ENCODE measurements at places on chromosomes 13 and 19.

- peak; percentile 26 for ATAC-seq
Observed at GRCh38 chr13:33787051-33787591, 30.8 kb upstream of the RFC3 start.

DNA sequence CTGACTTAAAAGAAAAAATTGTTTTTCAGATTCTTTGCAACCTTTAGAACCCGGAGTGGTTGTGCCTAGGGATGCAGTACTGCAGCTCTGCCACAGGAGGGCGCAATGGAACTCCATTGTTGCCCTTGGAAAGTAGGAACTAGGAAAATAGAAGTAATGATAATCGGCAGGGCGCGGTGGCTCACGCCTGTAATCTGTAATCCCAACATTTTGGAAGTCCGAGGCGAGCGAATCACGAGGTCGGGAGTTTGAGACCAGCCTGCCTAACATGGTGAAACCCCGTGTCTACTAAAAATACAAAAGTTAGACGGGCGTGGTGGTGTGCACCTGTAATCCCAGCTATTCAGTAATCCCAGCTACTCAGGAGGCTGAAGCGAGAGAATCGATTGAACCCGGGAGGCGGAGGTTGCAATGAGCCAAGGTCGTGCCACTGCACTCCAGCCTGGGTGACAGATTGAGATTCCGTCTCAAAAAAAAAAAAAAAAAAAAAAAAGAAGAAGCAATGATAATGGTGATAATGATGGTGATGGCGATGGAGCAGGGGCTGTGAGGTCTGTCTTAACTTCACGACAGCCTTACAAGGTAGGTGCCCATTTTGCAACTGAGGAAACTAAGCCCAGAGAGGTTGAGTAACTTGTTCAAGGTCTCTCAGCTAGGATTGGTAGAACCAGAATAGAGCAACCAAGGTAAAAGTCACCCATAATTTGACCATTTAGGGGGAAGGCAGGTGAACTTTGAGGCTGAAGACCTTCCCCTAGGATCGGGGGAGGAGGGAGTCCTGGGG, 5.5 kb upstream of the ADAMTS10 start:
- ATAC-seq: peak; percentile 35

GRCh38 chr19:57406516-57407123, 4.3 kb upstream of the ZNF17 start:
- peak; percentile 65 for ATAC-seq

- ATAC-seq: no peak
Observed at GRCh38 chr13:89897681-89898080, 1449.8 kb upstream of the MIR17HG start.

DNA sequence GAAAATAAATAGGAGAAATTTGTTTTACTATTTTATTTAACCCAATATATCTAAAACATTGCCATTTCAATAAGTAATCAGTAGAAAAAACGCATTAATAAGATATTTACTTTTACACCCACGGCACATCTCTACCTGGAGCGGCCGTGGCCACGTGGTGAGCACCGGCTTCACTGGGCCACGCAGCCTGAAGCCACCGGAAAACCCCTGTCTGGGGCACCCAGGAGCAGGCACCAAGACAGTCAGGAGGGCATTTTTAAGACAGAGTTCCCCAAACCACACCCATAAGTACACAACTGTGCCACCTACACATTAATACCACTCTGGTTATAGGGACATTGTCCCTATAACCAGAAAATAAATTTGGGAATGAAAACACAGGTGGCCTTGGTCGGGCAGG, 80.9 kb downstream of the SPACA7 start:
- ATAC-seq: no peak

GRCh38 chr13:28129911-28130693, 8.2 kb upstream of the PAN3 start:
- ATAC-seq: no peak

GRCh38 chr13:29847501-29847983, 2.9 kb downstream of the UBL3 start:
- no peak for ATAC-seq

DNA sequence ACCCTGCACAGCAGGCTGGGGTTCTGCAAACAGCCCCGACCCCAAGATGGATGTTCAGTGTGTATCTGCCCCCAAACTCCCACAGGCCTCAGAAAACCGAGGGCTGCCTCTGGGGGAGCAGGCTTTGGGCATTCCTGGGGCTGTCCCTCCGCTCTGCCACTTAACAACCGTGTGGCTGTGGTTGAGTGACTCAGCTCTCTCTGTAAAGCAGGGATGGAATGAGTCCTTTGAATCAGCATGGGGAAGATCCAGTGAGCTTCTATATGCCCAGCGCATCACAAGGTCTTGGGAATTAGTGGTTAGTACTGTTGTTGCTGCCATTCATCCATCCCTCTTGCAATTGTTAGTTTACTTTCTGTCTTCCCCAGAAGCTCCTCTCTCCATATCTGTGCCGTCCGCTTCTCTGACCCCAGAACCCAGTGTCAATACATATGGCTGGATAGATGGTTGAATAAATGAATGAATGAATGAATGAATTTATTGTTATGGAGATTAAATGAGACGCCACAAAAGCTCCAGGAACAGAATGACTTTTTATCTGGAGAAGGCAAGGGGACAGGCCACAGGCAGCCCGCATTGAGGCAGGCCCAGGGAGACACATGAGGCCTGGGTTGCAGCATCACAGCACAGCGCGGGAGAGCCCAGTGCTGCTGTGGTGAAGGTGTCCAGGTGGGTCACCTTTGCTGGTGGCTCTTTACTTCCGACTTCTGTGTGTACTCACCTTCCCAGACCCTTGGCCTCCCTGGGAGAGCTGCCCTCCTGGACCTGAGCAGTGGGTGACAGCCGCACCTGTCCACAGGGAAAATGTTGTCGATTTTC, 89.2 kb downstream of the RGCC start:
- peak; percentile 16 for ATAC-seq

DNA sequence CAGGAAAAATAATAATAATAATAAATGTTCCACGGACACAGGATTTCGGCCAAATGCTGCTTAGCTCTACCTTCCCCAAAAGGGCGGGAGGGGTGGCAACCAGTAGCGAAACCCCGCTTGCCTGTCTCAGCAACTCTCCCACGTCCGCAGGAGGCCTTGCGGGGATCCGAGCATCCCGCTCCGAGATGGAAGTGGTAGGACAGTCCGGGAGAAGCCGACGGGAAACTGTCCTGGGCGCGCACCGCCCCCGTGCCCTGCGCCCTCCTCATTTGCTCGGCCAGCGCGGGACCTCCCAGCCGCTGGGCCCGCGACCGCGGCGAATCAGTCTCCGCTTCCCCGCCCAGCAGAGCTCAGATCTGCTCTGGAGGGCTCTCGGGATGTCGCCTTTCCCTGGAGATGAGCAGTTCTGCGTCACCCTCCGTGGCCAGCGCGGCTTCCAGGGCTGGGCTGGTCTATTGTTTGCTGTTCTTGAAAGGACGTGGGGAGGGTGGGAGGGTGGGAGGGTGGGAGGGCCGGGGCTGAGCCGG, 48.9 kb upstream of the PABPC3 start:
- no peak for ATAC-seq

- peak; percentile 58 for ATAC-seq
Observed at GRCh38 chr19:6273701-6274601, 5.8 kb downstream of the MLLT1 start.

GRCh38 chr13:39959497-39960144, 304.2 kb downstream of the COG6 start:
- ATAC-seq: no peak

GRCh38 chr13:26517936-26518335, 39.5 kb upstream of the WASF3 start:
- no peak for ATAC-seq

DNA sequence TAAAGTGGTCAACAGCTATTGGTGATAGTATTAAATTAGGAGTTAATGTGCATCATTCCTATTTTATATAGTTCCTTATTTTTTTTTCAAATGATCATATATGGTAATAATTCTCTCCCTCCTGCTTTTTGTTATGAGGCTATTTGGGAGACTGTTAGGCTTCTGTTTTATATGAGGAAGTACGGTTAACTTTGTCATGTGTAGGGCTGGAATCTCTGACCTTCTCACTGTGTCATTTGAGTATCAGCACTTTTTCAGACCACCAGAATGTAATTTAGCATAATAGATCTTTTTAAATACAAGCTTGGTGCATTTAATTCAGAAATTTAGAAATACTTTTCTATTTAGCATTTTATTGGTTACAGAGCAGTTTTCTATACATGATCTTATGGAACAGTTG, 7.7 kb downstream of the DGKH start:
- no peak for ATAC-seq

GRCh38 chr13:39777021-39777420, 121.6 kb downstream of the COG6 start:
- no peak for ATAC-seq

GRCh38 chr13:43848001-43848649, 31.4 kb downstream of the CCDC122 start:
- ATAC-seq: no peak
